Stimulated activated CD8-positive, alpha-beta memory T cell treated with anti-CD3 and anti-CD28 coated beads, Interleukin-7, amount 100 ng/mL, for 1 hour (primary cell): ENCODE measurements at places on chromosomes 16 and 17.

GRCh38 chr16:19704321-19705145, 13.5 kb downstream of the KNOP1 start:
- no peak for DNase-seq

GRCh38 chr16:2490190-2491105, 15.5 kb downstream of the TBC1D24 start:
- no peak for DNase-seq

- no peak for DNase-seq
Observed at GRCh38 chr16:84272740-84273320, 21.8 kb upstream of the WFDC1 start.

DNA sequence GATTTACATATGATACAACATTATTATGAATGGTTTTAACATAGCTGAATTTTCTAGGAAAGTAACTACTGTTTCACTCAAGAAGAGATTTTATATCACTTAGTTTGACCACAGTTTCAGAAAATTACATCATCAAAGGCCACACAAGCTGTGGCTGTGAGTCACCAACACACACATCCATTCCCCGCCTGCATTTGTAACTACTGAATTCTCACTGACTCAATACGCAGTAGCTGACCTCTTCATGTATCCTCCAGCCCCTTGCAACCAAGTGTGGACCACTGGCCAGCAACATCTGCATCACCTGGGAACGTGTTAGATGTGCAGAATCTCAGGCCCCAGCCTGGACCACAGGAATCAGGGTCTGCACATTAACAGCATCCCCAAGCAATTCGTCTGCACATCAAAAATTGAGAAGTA, 197.6 kb downstream of the XYLT1 start:
- no peak for DNase-seq

DNA sequence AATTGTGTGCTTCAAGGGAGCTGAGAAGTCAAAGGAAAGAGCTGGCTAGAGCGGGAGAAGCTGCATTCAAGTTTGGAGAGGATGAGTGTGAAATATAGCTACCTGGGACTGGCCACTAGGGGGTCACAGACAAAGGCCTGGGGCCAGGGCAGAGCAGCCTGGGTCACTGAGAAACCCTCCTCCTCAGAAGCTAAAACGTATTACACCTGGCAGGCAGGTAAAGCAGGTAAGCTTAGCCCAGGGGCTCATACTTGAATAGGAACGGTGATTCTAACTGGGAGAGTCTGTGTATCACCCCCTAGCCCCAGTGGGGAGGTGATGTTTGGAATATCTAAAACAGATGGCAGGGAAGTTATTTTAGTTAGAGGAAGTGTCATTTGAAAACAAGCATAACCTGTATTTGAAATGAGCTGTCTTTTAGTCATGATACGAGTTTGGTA, 6.8 kb downstream of the KRT37 start:
- DNase-seq = no peak

DNA sequence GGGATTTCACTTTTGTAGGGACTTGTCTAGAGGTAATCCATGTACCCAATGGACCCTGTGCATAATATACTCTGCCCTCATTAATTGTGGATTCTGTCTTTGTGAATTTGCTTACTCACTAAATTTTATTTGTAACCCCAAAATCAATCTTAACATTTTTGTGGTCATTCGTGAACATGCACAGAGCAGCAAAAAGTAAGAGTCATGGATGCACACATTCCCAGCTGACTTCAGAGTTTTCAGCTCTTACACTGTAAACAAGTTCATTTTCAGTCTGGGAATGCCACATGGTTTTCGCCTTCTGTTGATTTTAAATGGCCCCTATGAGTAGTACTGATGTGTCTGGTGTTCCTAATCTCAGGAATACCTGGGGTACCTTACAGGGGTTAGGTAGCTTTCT, 24.3 kb downstream of the TAC4 start:
- DNase-seq = no peak

GRCh38 chr16:89061590-89062380, 31.9 kb upstream of the ACSF3 start:
- DNase-seq = no peak

- no peak for DNase-seq
Observed at GRCh38 chr17:34246881-34247280, 8.2 kb upstream of the CCL2 start.

DNA sequence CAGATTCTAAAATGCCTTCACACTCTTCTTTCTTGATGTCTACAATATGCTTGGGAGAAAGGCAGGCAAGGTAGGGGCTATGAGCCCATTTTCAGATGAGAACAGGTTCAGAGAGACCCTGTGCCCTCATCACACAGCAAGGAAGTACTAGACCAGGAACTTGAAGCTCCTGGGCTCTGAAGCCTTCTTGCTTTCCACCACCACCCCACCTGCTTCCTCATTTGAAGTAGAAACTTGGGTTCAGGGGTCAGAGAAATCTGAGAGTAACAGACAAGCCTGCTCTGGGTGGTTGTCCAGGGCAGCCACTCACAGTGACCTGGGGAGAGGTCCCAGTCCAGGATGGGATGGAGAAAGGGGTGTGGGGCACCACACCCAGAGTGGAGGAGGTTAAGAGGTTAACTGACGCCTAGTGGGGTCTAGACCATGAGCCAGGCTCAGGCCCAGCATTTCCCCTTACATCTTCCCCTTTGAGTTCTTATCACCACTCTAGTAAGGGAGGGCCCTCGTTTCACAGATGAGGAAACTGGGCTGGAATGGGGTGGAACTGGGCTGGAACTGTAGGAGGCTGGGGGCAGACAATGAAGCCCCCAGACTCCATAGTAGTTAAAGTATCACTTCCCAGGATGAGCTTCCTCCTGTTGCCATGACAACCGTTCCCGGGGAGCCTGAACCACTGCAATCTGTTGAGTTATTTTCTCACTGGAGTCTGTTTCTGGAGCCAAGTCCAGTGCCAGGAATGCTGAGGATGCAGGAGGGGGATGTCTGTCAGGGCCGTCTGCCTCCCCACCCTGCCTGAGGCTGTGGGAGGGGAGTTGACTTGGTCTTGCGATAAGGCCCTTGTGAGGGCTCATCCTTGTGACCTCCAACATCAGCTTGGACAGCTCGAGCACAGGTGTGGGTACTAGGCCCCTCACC, 16.2 kb upstream of the PHF12 start:
- no peak for DNase-seq

GRCh38 chr16:28902909-28903308, 22.1 kb downstream of the RABEP2 start:
- no peak for DNase-seq

DNA sequence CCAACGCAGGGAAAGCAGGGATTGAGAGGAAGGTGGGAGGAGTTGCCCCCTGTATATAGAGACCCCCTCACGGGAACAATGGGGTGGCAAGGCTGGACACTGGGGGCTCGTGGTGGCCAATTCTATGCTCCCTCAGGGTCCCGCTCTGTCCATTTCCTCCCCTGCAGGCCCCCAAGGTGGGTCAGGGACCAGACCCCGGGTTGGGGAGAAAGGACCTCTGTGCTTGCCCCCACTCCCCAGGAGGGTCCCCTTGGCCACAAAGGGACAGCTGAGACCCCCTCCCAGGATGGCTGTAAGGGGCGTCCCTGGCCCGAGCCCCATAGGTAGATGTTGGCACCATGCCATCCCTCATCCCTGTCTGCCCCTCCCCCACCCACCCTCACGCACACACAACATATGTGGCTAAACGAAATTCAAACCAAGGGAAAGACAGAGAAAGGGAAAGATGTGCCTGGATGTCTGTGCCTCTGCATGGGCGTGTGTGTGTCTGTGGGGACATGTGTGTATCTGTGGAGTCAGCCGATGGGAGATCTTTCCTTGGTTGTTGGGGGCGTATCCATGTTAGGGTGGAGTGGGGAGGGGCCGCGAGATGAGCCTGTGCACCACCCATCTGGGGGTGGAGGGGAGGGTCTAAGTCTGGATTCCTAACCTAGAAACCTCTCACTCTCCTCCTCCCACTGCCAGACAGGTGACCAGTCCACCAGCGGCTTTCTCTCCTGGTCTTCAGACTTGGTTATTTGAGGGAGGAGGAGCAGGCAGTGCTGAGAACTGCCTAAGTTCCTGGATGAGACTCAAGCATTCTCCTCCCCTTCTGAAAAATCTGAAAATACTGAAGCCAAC, 642 bp upstream of the NEUROD2 start:
- no peak for DNase-seq

- peak; percentile 92 for DNase-seq
Observed at GRCh38 chr17:81871387-81872230, 472 bp upstream of the ARHGDIA start.

DNA sequence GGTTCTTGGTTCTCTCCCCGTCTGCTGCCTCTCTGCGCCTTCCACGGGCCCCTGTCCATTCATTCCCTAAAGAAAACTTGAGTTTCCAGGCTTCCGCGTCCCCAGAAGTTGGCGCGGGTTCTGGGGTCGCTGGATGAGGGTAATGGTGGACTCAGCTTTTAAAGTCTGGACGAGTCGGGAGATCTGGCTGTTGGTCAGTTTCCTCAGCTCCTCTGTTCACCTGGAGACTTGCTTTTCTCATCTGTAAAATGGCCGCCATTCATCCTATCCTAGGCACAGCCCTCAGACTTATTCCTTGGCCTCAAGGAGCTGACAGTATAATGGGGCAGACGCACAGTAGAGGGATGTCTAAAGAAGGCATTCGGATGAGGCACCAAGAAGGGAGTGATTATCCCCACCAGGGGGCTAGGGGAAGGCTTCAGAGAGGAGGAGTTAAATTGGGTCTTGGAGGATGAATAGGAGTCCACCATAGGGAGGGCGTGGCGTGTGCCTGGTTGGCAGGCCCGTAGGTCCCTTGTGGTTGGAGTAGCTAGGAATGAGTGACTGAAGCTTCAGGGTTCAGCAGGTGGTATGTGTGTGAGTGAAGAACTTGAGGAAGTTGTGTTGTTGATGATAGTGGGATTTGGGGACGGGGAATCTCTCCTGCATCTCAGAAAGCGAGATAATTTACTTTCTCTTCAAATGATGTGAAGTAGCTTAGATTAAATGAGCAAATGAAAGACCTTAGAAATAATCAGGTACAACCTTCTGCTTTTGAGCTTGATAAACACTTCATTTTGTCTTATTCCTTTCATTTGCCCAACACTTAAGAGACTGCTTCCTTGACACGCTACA, 652 bp downstream of the VPS35L start:
- no peak for DNase-seq

DNA sequence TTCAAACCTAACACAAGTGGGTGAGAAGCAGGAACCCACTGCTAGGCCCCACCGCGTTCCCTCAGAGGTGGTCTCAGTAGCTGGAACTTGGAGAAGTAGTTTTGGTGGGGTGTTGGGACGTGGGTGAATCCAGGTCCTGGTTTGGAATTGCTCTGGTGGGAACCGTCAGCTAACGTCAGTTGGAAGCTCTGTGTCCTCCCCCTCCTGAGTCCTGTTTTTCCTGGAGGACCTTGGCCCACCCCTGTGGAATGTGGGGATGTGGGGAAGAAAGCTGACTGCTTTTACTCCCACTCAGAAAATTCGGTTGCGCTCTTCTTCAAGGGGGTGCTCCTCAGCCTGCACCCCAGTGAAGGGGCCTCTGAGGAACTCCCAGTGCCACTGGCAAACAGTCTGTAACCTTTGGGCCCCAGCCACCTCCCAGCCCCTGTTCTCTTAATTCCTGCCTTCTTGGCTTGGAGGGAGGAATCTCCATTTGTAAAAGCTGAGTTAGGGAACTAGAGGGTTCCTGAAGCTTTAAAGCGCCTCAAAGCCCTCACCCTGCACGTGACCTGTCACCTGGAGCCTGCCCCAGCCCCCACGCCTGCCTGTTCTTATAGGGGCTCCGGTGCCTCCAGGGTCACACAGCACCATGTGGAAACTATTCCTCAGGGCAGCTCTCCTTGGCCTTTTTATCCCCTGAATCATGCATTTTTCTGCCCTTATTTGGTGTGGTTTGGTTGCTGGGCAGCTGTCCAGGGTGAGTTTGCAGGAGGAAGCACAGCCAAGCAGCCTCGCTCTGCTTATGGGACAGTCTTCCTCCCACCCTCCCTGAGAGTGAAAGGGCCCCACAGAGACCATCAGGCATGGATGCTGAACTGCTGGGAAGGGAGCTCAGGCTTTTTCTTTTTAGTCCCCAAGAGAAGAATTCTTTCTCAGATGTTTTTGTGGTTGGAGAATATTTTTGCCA, 16.2 kb upstream of the NAGLU start:
- DNase-seq = no peak

GRCh38 chr16:85555719-85556455, 57.2 kb upstream of the GSE1 start:
- no peak for DNase-seq

DNA sequence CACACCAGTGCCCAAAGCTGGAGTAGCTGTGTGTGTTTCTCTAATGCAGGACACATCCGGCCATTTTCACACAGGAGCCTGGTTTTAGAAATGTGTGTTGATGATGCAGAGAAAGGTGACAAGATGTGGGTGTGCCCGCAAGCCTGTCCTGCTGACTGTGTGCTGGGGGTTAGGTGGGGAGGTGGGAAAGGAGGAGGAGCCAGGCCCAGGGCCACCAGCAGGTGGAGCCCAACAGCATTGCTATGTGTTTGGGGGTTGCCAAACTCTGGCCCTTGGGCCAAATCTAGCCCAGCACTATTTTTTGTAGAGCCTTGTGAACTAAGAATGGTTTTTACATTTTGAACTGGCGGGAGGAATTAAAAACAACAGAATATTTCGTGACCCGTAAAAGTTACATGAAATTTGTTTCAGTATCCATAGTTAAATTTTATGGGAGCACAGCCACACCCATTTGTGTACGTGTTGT, 61.7 kb upstream of the LGALS9 start:
- DNase-seq = peak; percentile 14

- no peak for DNase-seq
Observed at GRCh38 chr16:80319181-80319580, 221.6 kb upstream of the DYNLRB2 start.

GRCh38 chr17:50056217-50056960, 479 bp downstream of the ITGA3 start:
- DNase-seq = peak; percentile 21

- no peak for DNase-seq
Observed at GRCh38 chr17:70323269-70323668, 153.9 kb downstream of the KCNJ2 start.

- DNase-seq = no peak
Observed at GRCh38 chr17:56737421-56738161, 96.1 kb downstream of the C17orf67 start.

GRCh38 chr16:48129926-48130325, 25.9 kb downstream of the ABCC12 start:
- DNase-seq = no peak

- no peak for DNase-seq
Observed at GRCh38 chr16:524274-525040, 3.1 kb upstream of the CAPN15 start.
